ENCODE measurements at places on chromosomes 3 and 15.

GRCh38 chr3:21795152-21795837 is 44.3 kb upstream of the ZNF385D start:
- no peak for DNase-seq

DNA sequence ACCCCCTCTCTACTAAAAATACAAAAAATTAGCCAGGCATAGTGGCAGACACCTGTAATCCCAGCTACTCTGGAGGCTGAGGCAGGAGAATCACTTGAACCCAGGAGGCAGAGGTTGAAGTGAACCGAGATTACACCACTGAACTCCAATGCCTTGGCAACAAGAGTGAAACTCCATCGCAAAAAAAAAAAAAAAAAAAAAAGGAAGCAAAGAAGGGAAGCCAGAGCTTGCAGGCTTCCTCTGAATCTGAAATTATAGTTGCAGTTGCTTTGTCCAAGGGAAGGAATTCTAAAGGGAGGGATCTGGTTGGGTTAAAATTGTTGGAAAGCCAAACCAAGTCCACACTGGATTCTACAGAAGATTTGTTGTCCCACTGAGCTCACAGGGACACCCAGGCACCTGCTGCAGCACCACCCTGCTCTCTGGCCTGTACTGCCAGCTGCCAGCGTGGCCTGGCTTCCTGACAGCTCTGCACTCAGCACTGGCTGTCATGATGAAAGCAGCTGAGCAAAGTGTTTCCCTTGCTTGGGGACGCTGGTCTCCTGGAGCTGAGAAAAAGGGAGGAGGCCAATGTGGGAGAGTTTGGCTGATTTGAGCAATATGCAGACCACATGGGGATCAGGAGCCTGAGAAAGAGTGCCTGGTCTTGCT is 88.8 kb upstream of the HES1 start:
- DNase-seq: no peak

GRCh38 chr15:88467935-88468528 is 524 bp downstream of the MRPS11 start:
- no peak for DNase-seq

GRCh38 chr3:34856081-34856947 is 783.0 kb upstream of the ARPP21 start:
- no peak for DNase-seq
